Natural killer cell treated with Interleukin-12 subunit alpha and Interleukin-12 subunit beta and Interleukin-15 and Interleukin-18, amount 100 ng/mL, for 72 hours (primary cell): ENCODE measurements at places on chromosomes 2 and 18. TPM values are rescaled to one million over a fixed set of nuclear protein-coding genes. Genes with fewer than 3 reads are reported as not detected.
A peak's percentile ranks its signal among the peaks of the same experiment; 100 is the strongest.

Gene SOX11
- total RNA-seq, result not detected

Gene EVX2
- total RNA-seq, result not detected

Gene TMEM198
- total RNA-seq, result 3.6 TPM

Gene ARHGAP25
- 121 TPM for total RNA-seq

Gene CCDC85A
- total RNA-seq, result not detected

Gene TUBA3E
- total RNA-seq, result not detected

DNA sequence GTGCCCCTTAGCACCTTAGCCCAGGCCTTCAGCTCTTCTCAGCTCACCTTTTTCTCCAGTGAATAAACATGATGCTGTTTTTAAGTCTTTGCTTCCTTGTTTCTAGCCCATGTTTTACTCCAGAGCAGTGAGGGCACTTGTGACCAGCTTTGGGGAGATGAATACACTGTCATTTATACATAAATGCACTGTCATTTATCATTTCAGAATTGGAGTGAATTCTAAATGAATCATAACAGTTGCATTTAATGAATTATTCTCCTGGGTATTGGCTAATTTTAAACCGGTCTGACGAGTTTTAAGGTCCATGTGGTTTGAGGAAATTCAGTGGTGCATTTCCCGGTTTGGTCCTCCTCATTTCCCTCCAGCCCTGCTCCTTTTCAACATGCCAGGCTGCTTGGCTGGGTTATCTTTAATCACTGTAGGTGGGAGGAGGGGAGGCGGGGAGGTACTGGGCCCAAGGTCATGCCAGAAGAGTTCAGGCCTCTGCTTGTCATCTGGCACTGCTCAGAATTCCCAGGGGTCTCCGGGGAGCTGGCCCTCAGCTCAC, 23.9 kb downstream of the PRKCE start:
- peaks cover 6% of the 10 kb centered on the region for H3K4me1 ChIP-seq
- no peak for DNase-seq
- no peak overlapping the region for H3K4me3 ChIP-seq
- no peak overlapping the region for H3K27ac ChIP-seq
- H3K36me3 ChIP-seq, result no peaks in the 10 kb centered on the region
- H3K27me3 ChIP-seq, result no peaks in the 10 kb centered on the region

GRCh38 chr2:135063210-135063609, 11.1 kb downstream of the RAB3GAP1 start:
- H3K27me3 ChIP-seq, result no peaks in the 10 kb centered on the region
- H3K27ac ChIP-seq, result no peak overlapping the region
- H3K4me3 ChIP-seq, result no peak overlapping the region
- H3K4me1 ChIP-seq, result no peaks in the 10 kb centered on the region
- no peak for DNase-seq

- peak overlapping the region; percentile 68 for H3K4me3 ChIP-seq
- peak; percentile 85 for DNase-seq
- H3K27ac ChIP-seq, result peak overlapping the region; percentile 85
Measured at GRCh38 chr18:77114415-77115191, 18.0 kb downstream of the MBP start.

DNA sequence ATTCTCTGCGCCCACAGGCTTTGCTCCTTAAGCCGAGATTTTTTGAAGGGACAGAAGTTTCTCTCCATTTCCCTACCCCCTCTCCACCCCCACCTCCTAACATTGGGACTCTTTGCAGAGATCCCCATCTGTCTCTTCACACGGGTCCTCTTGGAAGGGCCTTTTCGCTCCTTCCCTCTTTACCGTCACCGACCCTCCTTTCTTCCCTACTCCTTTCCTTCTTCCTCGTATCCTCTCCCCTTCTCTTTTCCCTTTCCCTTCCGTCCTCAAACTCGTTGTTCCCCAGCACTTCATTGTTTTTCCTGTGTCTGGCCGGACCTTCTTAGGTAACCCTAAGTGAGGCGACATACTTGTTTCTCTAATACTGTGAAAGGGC, 660 bp downstream of the COPS7B start:
- H3K27ac ChIP-seq, result peak overlapping the region; percentile 86
- peaks cover 15% of the 10 kb centered on the region for H3K36me3 ChIP-seq
- no peaks in the 10 kb centered on the region for H3K27me3 ChIP-seq
- H3K4me3 ChIP-seq, result peak overlapping the region; percentile 95
- H3K4me1 ChIP-seq, result peaks cover 41% of the 10 kb centered on the region

GRCh38 chr18:56161566-56162260, 476.7 kb downstream of the TXNL1 start:
- H3K36me3 ChIP-seq, result no peaks in the 10 kb centered on the region
- no peak overlapping the region for H3K4me3 ChIP-seq
- no peaks in the 10 kb centered on the region for H3K27me3 ChIP-seq
- DNase-seq, result no peak
- no peak overlapping the region for H3K27ac ChIP-seq
- H3K4me1 ChIP-seq, result no peaks in the 10 kb centered on the region

DNA sequence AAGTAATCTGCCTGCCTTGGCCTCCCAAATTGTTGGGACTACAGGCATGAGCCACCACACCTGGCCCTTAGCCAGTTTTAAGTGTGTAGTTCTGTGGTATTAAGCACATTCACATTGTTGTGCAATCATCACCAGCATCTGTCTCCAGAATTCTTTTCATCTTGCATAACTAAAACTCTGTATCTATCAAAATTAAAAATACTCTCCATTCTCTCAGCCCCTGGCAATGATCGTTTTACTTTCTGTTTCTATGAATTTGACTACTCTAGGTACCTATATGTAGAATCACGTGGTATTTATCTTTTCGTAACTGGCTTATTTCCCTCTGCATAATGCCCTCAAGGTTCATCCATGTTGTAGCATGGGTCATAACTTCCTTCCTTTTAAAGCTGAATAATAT, 45.5 kb upstream of the CAVIN2 start:
- no peak overlapping the region for H3K4me3 ChIP-seq
- no peaks in the 10 kb centered on the region for H3K4me1 ChIP-seq
- no peaks in the 10 kb centered on the region for H3K36me3 ChIP-seq
- H3K27me3 ChIP-seq, result no peaks in the 10 kb centered on the region

DNA sequence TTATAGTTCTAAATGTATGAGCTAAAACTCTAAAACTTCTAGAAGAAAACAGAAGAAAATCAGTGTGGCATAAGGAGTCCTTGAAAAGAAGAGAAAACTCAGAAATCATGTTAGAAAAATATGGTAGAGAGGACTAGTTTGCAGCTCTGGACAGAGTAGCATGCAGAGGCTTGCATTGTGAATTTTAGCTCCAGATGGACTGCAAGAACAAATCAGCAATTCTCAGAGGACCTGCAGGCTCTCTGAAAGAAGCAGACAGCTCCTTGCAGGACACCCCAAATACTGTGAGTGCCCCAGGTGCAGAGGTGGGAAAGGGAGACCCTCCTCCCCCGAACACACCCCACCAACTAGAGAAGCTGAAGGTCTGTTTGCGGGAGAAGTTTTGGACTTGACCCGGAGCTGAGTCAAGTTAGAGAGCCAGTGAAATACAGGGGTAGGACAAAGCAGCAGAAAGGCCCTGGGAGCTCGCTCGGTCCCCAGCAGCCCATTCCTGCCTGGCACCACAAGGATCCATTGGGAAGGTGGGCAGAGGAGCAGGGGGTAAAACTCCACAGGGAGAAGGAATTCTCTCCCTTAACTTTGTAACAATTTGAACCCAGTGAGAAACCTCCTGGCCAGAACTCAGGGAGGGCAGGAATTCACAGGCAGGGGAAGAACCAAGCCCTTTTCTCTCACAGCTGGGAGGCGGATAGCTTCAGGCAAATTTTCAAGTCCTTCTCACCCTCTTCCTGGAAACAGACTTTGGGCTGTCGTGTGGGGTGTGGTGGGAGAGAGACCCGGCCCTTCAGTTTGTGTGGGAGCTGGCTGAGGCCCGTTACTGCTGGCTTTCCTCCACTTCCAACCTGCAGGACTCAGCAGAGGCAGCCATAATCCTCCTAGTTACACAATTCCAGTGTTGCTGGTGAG, 216.2 kb upstream of the SLC35G4 start:
- no peaks in the 10 kb centered on the region for H3K27me3 ChIP-seq
- no peak overlapping the region for H3K4me3 ChIP-seq
- no peak overlapping the region for H3K27ac ChIP-seq
- H3K4me1 ChIP-seq, result no peaks in the 10 kb centered on the region
- DNase-seq, result no peak

DNA sequence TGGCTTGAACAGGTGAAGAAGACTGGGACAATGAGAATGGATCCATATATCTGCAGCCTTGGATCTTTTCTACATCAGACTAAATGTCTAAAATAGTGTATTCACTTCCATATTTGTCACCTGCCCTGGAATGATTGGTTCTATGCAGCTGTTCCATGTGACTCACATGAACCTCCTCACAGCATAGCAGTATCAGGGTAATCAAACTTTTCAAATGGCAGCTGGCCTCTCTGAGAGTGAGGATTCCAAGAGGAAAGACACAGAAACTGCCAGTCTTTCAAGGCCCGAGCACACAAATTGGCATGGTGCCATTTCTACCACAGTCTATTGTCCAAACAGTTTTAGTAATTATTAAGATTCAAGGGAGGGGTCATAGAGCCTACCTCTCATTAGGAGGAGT, 859.3 kb downstream of the BCL11A start:
- H3K4me3 ChIP-seq, result no peak overlapping the region
- no peaks in the 10 kb centered on the region for H3K4me1 ChIP-seq
- H3K36me3 ChIP-seq, result no peaks in the 10 kb centered on the region
- H3K27ac ChIP-seq, result no peak overlapping the region
- no peak for DNase-seq

GRCh38 chr2:52703004-52703403, 1064.6 kb upstream of the CHAC2 start:
- no peak overlapping the region for H3K27ac ChIP-seq
- no peaks in the 10 kb centered on the region for H3K27me3 ChIP-seq
- no peaks in the 10 kb centered on the region for H3K4me1 ChIP-seq
- DNase-seq, result no peak

DNA sequence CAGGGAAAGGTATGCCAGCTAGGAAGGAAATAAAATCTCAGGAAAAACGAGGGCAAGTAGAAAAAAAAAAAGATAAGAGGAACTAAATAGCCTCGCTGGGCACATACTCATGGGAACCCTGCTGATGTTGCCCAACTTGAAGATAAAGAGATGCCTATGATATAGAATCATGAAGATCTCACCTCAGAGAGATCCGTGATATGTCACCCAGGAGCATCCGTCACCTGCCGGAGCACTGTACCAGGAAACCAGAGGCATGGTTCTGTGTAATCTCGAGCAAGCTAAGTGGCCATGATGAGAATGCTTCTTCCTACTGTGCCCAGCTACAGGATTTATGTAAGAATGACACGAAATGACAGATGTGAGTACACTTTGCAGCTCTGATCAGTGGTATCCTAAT, 40.0 kb downstream of the CYP1B1 start:
- H3K36me3 ChIP-seq, result no peaks in the 10 kb centered on the region
- no peak for DNase-seq
- H3K27me3 ChIP-seq, result peaks cover 63% of the 10 kb centered on the region
- H3K4me1 ChIP-seq, result peaks cover 32% of the 10 kb centered on the region
- no peak overlapping the region for H3K27ac ChIP-seq

GRCh38 chr2:230895536-230896345, 29.3 kb downstream of the GPR55 start:
- H3K4me1 ChIP-seq, result peaks cover 9% of the 10 kb centered on the region
- no peak overlapping the region for H3K27ac ChIP-seq
- H3K27me3 ChIP-seq, result peaks cover 63% of the 10 kb centered on the region
- DNase-seq, result peak; percentile 41
- H3K36me3 ChIP-seq, result no peaks in the 10 kb centered on the region

DNA sequence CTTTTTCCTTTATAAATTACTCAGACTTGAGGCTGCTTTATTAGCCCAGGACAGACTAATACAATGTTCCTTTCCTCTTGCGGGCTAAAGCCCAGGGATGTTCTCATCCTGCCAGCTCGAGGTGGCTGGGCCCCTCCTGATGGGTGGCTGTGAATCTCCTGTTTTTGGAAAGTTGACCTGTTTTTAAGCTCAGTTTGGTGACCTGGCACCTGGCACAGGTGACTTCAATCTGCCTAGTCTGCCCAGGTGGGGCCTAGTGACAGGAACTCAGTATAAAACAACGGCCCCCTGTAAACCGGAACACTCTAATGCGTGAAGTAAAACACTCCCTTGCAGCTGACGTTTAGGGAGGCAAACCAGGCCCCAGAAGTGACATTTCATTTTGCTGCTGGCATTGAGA, 92.7 kb upstream of the SNTG2 start:
- H3K4me1 ChIP-seq, result peaks cover 33% of the 10 kb centered on the region
- DNase-seq, result no peak
- peaks cover 16% of the 10 kb centered on the region for H3K36me3 ChIP-seq
- peaks cover 6% of the 10 kb centered on the region for H3K27me3 ChIP-seq

- no peaks in the 10 kb centered on the region for H3K4me1 ChIP-seq
- no peaks in the 10 kb centered on the region for H3K27me3 ChIP-seq
- H3K27ac ChIP-seq, result no peak overlapping the region
- no peak overlapping the region for H3K4me3 ChIP-seq
Measured at GRCh38 chr2:137693534-137693933, 270.7 kb upstream of the HNMT start.

- peaks cover 2% of the 10 kb centered on the region for H3K27me3 ChIP-seq
- H3K36me3 ChIP-seq, result no peaks in the 10 kb centered on the region
- H3K4me3 ChIP-seq, result no peak overlapping the region
Measured at GRCh38 chr2:64283641-64284361, 139.6 kb upstream of the PELI1 start.

DNA sequence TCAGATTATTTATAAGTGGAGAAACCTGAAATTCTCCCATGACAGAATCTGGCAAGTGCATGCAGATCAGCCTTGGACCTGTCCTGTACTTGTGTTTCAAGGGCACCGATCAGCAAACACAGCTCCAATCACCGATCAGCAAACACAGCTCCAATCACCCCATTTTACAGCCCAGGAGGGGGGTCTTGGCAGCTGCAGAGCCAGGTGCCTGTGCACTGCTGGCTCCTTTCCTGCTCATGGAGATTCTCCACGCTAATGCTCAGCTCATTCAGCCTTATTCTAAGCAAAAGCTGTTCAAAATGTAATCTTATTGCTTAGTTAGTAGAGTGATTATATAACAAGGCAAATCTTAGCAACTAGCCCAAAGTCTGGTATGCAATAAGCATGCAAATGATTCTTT, 623.1 kb upstream of the HS6ST1 start:
- H3K36me3 ChIP-seq, result no peaks in the 10 kb centered on the region
- H3K4me3 ChIP-seq, result no peak overlapping the region
- no peak for DNase-seq

DNA sequence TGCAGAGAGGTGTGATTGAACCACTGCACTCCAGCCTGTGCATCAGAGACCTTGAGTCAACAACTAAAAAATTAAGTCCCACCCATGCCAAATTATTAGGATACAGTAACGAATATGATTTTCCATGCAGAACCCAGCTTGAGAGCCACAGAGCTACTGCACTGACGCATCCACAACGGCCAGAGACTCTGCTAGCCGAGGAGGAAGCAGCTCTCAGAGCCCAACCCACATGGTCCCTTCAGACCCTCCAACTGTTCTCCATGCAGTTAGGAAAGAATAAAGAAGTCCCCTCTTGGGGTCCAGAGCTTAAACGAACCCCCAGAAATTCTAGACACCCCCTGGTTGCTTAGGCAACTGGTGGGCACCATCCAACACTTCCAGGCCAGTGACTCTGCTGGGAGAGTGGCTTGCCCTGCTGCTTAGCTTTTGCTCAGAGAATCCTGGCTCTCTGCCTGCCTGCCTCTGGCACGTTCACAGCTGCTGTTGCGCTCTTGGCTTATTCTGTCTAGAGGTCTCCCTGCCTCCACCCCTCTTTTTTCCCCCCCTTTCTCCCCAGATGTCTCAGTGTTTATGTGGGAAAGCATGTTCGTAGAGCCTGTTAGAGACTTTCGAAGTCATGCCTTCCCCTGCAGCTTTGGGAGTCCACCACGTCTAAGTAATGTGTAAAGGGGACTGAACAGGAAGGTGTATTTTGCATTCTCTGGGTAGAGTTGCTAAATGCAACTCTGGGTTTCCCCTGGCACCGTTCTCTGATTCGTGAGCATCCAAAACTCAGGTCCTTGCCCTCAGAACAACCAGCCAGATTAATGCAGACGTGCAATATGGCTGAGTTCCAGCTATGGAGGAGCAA, 26.0 kb upstream of the SP3 start:
- H3K27ac ChIP-seq, result no peak overlapping the region
- no peak overlapping the region for H3K4me3 ChIP-seq
- H3K4me1 ChIP-seq, result peaks cover 3% of the 10 kb centered on the region
- no peak for DNase-seq
